Uterus (tissue), 4 donors: ENCODE measurements at places on chromosomes 12 and 14.
A peak's percentile ranks its signal among the peaks of the same experiment; 100 is the strongest.

- peak; percentile 82 for DNase-seq
Observed at GRCh38 chr12:15220451-15220850, 766 bp downstream of the RERG start.

GRCh38 chr12:50690925-50691324, 73.0 kb upstream of the ATF1 start:
- no peak for DNase-seq

DNA sequence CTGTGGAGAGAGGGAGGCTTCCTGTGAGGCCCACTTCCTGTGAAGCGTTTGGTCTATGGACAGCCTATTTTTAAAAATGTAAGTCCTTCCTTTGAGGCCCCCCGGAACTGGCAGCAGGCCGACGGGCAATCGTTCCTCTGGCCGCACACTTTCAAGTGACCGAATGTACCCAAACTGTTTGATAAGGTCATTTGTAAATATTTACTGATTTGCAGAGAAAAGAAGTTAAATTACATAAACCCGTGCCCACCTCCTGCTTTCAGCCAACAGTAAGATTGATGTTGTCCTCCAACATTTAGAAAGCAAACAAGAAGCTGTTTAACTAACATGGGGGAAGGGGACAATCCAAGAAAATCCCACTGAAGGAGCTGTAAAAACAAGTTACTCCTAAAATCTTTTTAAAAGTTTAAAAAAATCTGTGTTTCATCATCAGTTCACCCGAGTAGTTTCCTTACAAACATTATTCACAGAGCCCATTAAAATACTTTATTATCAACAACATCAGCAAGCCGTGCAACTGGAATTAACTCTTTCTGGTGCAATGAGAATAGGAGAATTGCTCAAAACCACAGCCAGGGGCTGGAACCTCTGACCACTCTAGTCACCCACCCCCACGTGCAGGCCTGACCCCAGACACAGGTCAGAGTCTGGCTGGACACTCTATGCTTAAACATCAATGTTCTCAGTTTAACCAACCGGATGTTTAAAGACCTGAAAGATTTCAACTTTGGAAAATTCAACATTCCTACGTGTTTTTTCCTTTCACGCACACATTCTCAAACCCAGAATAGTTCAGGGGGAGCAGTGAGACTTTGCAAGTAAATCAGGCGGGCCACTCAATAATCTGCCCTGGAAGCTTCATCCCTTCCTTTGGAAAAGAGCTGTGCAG, 65.3 kb downstream of the FOXN3 start:
- peak; percentile 34 for DNase-seq

- no peak for DNase-seq
Observed at GRCh38 chr12:118059341-118060191, 1.4 kb downstream of the WSB2 start.

GRCh38 chr12:45490232-45490881, 239.1 kb upstream of the ARID2 start:
- no peak for DNase-seq
